ENCODE measurements at places on chromosomes 12 and 14. TPM values are rescaled to one million over a fixed set of nuclear protein-coding genes. Genes with fewer than 3 reads are reported as not detected.

DNA sequence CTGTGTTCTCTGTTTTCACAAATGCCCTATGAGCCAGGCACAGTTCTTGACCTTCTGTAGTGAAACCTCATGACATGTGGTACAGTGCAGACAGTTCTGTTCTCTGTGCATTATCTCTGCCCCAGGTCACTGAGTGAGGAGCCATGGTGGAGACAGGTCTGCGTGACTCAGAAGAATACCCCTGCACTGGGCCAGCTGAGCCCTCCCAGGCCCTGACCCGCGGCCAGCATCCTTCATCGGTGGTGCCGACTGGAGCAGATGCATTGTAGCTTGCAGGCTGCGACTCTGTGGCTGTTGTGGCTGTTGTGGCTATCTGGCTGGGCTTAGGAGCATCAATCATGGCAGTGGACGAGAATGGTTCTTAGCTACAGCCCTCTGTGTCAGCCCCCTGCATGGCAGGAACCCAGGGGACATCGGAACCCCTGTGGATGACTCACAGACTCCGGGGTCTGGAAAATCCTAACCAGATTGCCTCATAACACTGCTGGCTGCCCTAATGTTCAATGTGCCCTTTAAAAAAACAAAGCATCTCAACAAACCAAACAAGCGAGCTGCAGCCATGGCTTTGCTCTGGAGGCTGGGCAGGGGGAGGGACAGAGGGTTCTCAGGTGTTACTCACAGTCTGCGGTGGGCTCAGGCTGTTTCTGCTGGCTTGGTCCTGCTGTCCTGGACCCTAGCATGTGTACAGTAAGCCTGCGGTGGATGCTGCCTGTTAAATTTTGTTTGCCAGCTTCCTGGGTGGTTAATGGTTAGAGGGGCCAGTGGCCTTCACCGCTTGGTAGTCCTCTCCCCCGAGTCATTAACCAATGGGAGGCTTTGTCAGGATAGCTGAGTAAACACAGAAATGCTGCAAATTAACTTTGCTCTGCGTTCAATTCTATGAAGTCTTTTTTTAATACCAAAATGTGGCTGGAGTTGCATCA is at the start of gene SERPINA6:
TSS of gene SERPINA6 (minus strand) at position 689 of the 923 bp plus-strand sequence. CDS start 8,688 bp downstream, outside the sequence.
- no peak for DNase-seq

GRCh38 chr12:54595471-54595870 is 7.0 kb upstream of the PPP1R1A start:
- no peak for DNase-seq

- no peak for DNase-seq
These were observed 17.1 kb downstream of the MRPL42 start for GRCh38 chr12:93484315-93484981.

DNA sequence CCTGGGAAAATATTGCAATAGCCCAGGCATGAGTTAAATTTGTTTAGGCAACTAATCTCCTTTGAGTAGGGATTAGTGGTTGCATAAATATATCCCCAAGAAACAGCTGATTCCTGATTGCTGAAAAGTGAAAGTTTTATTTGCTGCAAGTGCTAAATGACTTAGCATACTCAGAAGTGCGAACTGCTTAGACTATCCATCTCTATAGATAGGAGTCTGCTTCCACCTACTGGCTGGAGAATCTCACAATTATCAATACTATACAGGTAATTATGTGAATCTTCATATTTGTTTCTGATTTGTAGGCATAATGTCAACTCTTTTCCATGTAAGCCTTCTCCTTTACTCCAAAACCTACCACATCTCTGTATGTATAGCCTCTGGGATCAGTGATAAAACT is 12.0 kb upstream of the SLCO1B3 start:
- DNase-seq: no peak

DNA sequence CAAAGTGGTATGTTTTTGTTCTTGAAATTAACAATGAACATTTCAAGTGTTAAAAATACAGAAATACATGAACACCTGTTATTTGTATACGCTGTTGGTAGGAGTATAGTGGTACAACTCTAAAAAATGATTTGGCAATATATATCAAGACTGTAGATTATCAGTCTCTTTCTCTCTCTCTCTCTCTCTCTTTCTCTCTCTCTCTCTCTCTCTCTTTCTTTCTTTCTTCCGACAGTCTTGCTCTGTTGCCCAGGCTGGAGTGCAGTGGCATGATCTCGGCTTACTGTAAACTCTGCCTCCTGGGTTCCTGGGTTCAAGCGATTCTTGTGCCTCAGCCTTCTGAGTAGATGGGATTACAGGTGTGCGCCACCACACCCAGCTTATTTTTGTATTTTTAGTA is 12.6 kb downstream of the HEBP1 start:
- DNase-seq: no peak

GRCh38 chr12:104182144-104182543 is 33.4 kb upstream of the TXNRD1 start:
- no peak for DNase-seq

- DNase-seq: no peak
These were observed 4.5 kb downstream of the TMED8 start for GRCh38 chr14:77372304-77372841.

GRCh38 chr12:105616971-105617540 is 286.6 kb downstream of the C12orf75 start:
- DNase-seq: no peak

GRCh38 chr12:3777206-3777809 is 24.4 kb upstream of the CRACR2A start:
- no peak for DNase-seq

GRCh38 chr14:54169254-54169924 is 212.8 kb upstream of the BMP4 start:
- DNase-seq: no peak

DNA sequence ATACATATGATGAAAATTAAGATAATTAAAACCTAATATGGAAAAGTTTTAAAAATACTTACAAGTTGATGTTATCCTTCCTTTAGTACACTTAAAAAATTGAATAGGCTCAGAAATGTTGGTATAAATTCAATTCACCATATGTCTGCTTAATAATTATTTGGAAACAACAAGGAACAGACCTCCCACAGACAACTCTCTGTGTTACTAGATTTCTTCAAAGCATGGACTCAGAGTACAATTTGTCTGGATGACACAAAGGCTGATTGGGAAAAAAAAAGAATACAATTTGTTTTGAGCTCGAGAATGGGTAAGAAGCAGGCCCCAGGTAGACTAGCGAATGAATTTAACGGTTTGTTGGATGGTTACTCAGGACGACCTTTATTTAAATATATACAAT is 48.9 kb upstream of the BTG1 start:
- DNase-seq: no peak

GRCh38 chr12:55698965-55699364 is 8.7 kb downstream of the ITGA7 start:
- no peak for DNase-seq

DNA sequence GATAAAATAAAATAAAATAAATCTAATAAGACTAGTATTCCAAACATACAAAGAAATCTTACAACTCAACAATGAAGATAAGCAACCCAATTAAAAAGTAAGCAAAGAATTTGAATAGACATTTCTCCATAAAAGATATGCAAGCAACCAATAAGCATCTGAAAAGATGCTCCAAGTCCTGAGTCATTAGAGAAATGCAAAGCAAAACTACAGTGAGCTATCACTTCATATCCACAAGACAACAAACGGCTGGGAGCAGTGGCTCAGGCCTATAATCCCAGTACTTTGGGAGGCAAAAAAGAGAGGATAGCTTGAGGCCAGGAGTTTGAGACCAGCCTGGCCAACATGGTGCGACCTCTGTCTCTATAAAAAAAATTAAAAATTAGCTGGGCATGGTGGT is 26.8 kb downstream of the ZFYVE1 start:
- DNase-seq: no peak

DNA sequence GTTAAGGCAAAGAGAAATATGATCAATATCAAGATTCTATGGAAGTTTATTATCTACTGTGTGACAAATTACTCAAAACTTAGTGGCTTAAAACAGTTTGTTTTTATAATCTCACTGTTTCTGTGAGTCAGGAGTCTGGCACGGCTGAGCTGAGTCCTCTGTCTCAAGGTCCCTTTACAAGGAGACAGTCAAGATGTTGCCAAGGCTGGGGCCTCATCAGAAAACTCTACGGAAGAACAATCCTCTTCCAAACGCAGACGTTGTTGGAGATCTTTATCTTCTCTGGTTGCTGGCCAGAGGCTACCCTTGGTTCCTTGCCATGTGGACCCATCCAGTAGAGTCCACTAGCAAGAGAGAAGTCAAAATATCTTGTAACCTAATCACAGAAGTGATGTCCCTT is 100.6 kb upstream of the CCND2 start:
- DNase-seq: no peak

DNA sequence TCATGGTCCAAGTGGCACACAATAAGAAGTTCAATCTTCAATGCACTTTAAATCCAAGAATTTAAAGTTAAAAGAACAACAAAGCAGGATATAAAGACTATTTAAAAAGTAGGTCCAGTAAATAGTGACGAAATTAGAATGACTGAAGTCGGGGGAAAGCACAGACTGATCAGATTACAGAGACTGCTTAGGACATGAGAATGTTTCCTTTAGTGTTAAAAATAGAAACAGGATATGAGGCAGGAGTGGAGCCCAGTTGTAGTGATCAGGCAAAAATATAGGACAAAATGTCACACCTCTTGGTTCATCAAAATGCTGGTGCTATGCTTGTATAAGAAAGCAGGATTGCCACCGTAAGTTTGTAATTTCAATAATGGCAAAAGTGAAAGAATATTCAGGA is 52.2 kb upstream of the CD163 start:
- DNase-seq: no peak

GRCh38 chr14:53161758-53162435 is 8.8 kb upstream of the DDHD1 start:
- no peak for DNase-seq

DPPA3 gene
- not detected for total RNA-seq

FAM90A1 gene
- 0.20 TPM for total RNA-seq

HOXC6 gene
- not detected for total RNA-seq

INSM2 gene
- total RNA-seq: not detected

Measured in activated CD4-positive, alpha-beta memory T cell treated with anti-CD3 and anti-CD28 coated beads, Interleukin-2, amount 10 ng/mL, durations not matched to agents 7 days and 5 days (primary cell).